ENCODE measurements at places on chromosomes 11 and 22. TPM values are rescaled to one million over a fixed set of nuclear protein-coding genes. Genes with fewer than 3 reads are reported as not detected.

DNA sequence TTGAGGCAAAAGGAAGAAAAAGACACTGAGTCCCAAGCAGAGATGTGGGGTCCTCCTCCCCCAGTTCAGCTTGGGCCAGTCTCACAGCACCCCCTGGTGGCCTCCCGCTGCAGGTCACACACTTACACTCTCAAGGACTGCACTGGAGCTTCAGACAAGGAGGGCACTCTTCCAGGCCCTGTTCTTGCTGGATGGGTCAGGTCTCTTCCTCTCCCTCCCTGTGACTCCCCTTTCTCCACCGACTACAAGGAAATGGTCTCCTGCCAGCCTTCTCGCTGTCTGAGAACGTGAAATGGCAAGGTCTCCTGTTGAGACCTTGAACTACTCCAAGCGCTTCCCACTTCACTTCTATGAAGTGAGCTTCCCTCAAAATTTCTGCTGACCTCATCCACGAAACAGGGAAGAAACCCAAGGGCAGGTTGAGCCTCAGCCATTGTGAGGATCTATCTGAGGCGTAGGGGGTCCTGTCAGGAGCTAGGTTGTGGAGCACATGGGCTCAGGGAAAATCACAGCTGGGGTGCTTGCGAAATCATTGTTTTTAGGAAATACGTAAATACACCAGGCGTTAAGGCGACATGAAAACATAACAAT is 11.2 kb upstream of the IGLL1 start:
- H3K36me3 ChIP-seq, result no peaks in the 10 kb centered on the region
- peak; percentile 95 for DNase-seq
- H3K4me1 ChIP-seq, result peaks cover 5% of the 10 kb centered on the region
- H3K4me3 ChIP-seq, result no peak overlapping the region

DNA sequence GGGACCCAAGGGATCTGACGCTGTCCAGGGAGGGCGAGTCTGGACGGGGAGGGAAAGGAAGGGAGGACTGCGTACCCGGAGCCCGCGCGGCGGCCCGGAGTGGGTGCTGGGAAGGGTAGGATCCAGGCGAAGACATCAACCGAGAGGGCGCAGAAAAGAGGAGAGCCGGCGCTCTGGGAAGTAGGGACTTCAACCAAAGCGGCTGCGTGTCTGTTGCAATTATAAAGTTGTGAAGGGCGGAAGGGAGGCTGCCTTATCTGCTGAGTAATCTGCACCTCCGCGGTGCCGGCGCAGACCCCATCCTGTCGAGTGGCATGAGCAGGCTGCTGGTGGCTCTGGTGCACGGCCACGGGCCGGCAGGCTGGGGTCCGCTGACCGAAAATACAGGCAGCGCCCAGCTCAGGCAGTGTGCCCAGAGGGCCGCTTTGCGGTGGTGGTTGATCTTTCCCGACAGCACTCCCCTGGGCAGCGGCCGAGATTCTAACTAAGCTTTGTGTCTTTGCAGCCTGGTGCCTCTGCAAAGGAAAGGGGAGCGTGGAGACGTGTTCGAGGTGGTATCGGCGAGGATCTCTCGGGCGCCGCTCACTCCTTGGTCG is 978 bp downstream of the C11orf87 start:
- DNase-seq, result peak; percentile 77
- H3K36me3 ChIP-seq, result no peaks in the 10 kb centered on the region
- H3K27me3 ChIP-seq, result peaks cover 83% of the 10 kb centered on the region
- H3K27ac ChIP-seq, result no peak overlapping the region
- no peaks in the 10 kb centered on the region for H3K4me1 ChIP-seq

DNA sequence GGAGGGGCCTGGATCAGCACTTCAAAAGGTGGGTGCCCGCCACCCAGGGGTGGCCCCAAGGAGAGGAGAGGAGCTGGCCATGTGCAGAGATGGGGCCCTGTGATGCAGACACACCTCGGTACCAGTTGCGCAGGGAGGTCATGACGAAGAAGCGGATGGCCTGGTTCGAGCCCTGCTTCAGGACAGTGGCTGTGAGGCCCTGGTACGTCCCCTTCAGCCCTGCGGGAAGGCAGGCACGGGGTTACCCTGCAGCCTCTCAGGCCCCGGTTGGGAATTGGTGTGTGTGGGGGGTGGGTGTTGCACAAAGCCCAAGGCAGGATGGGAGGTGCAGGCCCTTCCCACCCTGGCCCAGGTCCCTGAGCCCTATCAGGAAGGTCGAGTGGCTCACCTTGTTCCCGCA is 1.8 kb downstream of the SLC25A1 start:
- H3K27me3 ChIP-seq, result no peaks in the 10 kb centered on the region
- peak; percentile 55 for DNase-seq
- H3K36me3 ChIP-seq, result no peaks in the 10 kb centered on the region
- no peak overlapping the region for H3K27ac ChIP-seq
- no peak overlapping the region for H3K4me3 ChIP-seq

The CDON gene
- total RNA-seq, result 28.0 TPM

The LINC01488 gene
- not detected for total RNA-seq

GRCh38 chr11:69193629-69194028 is 37.9 kb downstream of the SMIM38 start:
- no peaks in the 10 kb centered on the region for H3K4me1 ChIP-seq
- H3K27ac ChIP-seq, result no peak overlapping the region
- no peak for DNase-seq
- no peaks in the 10 kb centered on the region for H3K36me3 ChIP-seq
- H3K27me3 ChIP-seq, result no peaks in the 10 kb centered on the region

DNA sequence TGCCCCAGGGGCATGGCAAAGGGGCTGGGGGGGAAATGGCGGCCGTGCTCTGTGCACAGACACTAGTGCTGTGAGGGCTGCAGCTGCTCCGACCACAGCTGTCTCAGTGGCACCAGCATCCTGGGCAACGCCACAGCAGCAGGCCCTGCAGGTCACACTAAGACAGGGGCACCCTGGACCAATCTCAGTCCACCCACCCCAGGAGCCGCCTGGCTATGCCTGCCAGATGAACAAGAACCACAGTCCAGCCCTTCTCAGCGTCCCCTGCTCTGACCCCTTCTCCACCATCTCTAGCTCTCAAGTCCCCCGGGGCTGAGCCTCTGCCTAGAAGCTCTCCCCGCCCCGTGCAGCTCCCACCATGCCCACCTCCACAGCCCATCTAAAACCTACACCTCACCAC is 16.5 kb downstream of the TUBGCP6 start:
- peak; percentile 18 for DNase-seq
- H3K4me1 ChIP-seq, result no peaks in the 10 kb centered on the region
- H3K4me3 ChIP-seq, result no peak overlapping the region
- no peaks in the 10 kb centered on the region for H3K36me3 ChIP-seq
- H3K27ac ChIP-seq, result no peak overlapping the region

The SPON1 gene
- total RNA-seq, result 0.13 TPM

- H3K27ac ChIP-seq, result no peak overlapping the region
- no peaks in the 10 kb centered on the region for H3K4me1 ChIP-seq
- DNase-seq, result no peak
- no peaks in the 10 kb centered on the region for H3K27me3 ChIP-seq
- H3K4me3 ChIP-seq, result no peak overlapping the region
- H3K36me3 ChIP-seq, result no peaks in the 10 kb centered on the region
Observed at GRCh38 chr11:34314936-34315335, 42.9 kb downstream of the ABTB2 start.

- H3K4me1 ChIP-seq, result no peaks in the 10 kb centered on the region
- H3K27ac ChIP-seq, result no peak overlapping the region
- no peak for DNase-seq
- H3K27me3 ChIP-seq, result no peaks in the 10 kb centered on the region
- H3K4me3 ChIP-seq, result no peak overlapping the region
Observed at GRCh38 chr11:94449437-94449836, 44.2 kb downstream of the MRE11 start.

GRCh38 chr11:79440571-79441460 is at the start of gene TENM4:
Gene TENM4 (minus strand): TSS chr11:79441030. CDS start chr11:79069944, 371,086 bp downstream.
- peaks cover 5% of the 10 kb centered on the region for H3K4me1 ChIP-seq
- DNase-seq, result peak; percentile 85
- peak within 1 kb of the TSS; percentile 81 for H3K4me3 ChIP-seq
- H3K27ac ChIP-seq, result peak within 1 kb of the TSS; percentile 16
- no peaks in the 10 kb centered on the region for H3K27me3 ChIP-seq

- no peak overlapping the region for H3K27ac ChIP-seq
- H3K27me3 ChIP-seq, result no peaks in the 10 kb centered on the region
Observed at GRCh38 chr11:132064987-132065620, 694.7 kb downstream of the NTM start.

GRCh38 chr11:76629116-76629852 is 41.3 kb downstream of the LRRC32 start:
- H3K27me3 ChIP-seq, result no peaks in the 10 kb centered on the region
- peaks cover 3% of the 10 kb centered on the region for H3K4me1 ChIP-seq

- no peaks in the 10 kb centered on the region for H3K36me3 ChIP-seq
- no peak for DNase-seq
- H3K27me3 ChIP-seq, result no peaks in the 10 kb centered on the region
- H3K4me3 ChIP-seq, result no peak overlapping the region
Observed at GRCh38 chr11:23711981-23712380, 784.9 kb upstream of the LUZP2 start.

DNA sequence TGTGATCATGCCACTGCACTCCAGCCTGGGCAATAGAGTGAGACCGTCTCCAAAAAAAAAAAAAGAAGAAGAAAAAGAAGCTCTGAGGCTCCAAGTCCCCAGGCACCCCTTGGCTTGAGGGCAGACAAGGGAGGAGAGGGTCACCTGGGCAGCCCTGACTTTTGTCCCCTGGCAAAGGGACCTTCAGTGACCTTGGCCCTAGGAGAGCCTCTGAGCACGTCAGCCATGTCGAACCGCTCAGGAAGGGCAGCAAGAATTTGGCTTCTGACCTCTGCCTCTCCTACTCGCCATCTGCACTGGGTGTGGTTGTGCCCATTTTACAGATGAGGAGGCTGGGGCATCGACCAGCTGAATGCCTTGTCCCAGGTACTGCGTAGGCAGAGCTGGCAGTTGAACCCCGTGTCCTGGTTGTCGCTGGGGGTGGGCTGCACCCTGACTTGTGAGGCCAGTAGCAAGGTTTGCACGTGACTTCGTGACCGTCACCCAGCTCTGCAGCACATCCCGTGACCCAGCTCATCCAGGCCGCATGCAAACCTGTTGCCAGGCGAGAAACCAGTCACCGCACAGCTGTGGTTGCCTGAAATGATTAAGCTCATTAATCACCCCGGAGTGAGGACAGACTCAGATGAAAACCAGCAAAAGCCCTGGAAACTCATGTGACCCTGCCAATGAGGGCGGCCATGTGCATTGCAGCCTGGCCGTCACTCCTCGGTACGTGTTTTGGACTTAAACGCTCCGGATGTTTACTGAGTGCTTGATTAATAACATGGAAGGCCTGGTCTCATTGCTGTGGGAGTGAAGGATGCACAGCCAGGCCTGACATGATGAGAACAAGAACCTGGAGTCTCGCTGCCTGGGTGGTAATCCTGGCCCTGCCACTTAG is 47.7 kb upstream of the PPP6R3 start:
- no peak for DNase-seq
- peaks cover 43% of the 10 kb centered on the region for H3K36me3 ChIP-seq
- no peaks in the 10 kb centered on the region for H3K27me3 ChIP-seq
- H3K27ac ChIP-seq, result no peak overlapping the region

- H3K4me3 ChIP-seq, result no peak overlapping the region
- no peak overlapping the region for H3K27ac ChIP-seq
- no peaks in the 10 kb centered on the region for H3K27me3 ChIP-seq
- no peak for DNase-seq
Observed at GRCh38 chr22:45717789-45718188, 46.2 kb downstream of the ATXN10 start.

- H3K4me1 ChIP-seq, result no peaks in the 10 kb centered on the region
- H3K27ac ChIP-seq, result no peak overlapping the region
- no peaks in the 10 kb centered on the region for H3K36me3 ChIP-seq
- H3K27me3 ChIP-seq, result peaks cover 6% of the 10 kb centered on the region
- H3K4me3 ChIP-seq, result no peak overlapping the region
Observed at GRCh38 chr11:129750343-129751292, 65.0 kb upstream of the TMEM45B start.

The PTPRCAP gene
- total RNA-seq, result 2.1 TPM

GRCh38 chr11:47609675-47610074 is 15.5 kb upstream of the C1QTNF4 start:
- H3K36me3 ChIP-seq, result peaks cover 6% of the 10 kb centered on the region
- DNase-seq, result peak; percentile 16
- no peak overlapping the region for H3K4me3 ChIP-seq

DNA sequence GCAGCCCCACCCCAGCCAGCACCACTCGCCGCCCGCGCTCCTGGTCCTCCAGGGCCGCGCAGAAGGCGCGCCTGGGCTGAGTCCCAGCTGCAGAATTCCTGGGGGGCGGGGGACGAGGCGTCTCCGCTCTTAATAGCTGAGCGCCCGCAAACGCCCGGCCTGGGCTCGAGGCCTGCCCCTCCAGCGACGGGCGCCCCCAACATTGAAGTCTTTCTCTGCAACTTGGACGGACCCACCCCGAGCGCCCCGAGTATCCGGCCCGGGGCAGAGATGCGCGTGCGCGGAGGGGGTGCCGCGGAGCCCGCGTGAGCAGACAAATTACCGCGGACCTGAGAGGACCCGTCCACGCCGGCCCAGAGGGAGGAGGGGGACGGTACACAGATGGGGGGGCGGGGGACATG is 6.7 kb upstream of the SYT7 start:
- peak; percentile 86 for DNase-seq
- peaks cover 87% of the 10 kb centered on the region for H3K27me3 ChIP-seq
- H3K27ac ChIP-seq, result no peak overlapping the region
- H3K4me3 ChIP-seq, result peak overlapping the region; percentile 75
- peaks cover 4% of the 10 kb centered on the region for H3K4me1 ChIP-seq
- no peaks in the 10 kb centered on the region for H3K36me3 ChIP-seq

- no peak for DNase-seq
- no peak overlapping the region for H3K27ac ChIP-seq
- H3K36me3 ChIP-seq, result no peaks in the 10 kb centered on the region
- H3K4me1 ChIP-seq, result peaks cover 12% of the 10 kb centered on the region
Observed at GRCh38 chr11:74749965-74750296, 1.3 kb downstream of the RNF169 start.

- peaks cover 74% of the 10 kb centered on the region for H3K36me3 ChIP-seq
- no peak for DNase-seq
Observed at GRCh38 chr11:985406-985805, 51.1 kb downstream of the MUC6 start.

- H3K36me3 ChIP-seq, result no peaks in the 10 kb centered on the region
- H3K27ac ChIP-seq, result peak overlapping the region; percentile 96
- DNase-seq, result no peak
- H3K4me1 ChIP-seq, result no peaks in the 10 kb centered on the region
- H3K27me3 ChIP-seq, result no peaks in the 10 kb centered on the region
- H3K4me3 ChIP-seq, result peak overlapping the region; percentile 81
Observed at GRCh38 chr11:74493791-74494630, 487 bp upstream of the LIPT2 start.

The OVOL1 gene
- total RNA-seq, result 5.5 TPM
